ENCODE measurements at places on chromosomes 2 and 18.

- DNase-seq: no peak
These were observed 60.6 kb downstream of the INHBB start for GRCh38 chr2:120406566-120406965.

DNA sequence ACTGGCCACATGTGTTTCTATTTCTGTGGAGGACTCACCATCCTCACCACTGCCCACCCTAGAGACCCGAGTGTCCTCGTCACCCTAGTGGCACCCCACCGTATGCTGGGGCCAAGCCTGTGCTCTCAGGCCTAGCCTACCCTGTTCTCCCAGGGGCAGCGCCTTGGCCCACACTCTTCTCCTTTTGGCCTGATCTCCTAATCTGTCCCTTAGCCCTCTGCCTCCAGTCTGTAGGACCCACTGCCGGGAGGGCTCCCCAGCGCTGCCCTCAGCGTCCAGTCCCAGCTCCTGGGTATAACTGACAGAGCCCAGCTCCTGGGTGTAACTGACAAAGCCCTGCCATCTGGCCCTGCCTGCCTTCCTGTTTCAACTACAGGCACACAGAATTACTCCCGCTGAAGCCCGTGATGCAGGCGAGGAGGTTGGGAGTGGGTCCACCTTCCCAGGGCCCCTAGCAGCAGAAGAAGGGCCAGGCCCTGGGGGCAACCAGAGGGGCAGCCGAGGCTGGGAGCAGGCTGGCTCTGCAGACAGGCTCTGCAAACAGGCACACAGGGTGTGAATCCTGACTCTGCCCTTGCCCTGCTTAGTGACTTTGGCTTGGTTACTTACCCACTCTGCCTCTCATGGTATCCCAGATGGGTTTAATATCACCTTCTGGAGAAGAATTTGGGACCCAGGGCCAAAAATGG is 25.6 kb upstream of the PTMA start:
- DNase-seq: no peak

GRCh38 chr18:2547477-2548087 is 23.7 kb downstream of the METTL4 start:
- peak; percentile 13 for DNase-seq

- no peak for DNase-seq
These were observed 325.9 kb downstream of the PAX3 start for GRCh38 chr2:221972813-221973478.

DNA sequence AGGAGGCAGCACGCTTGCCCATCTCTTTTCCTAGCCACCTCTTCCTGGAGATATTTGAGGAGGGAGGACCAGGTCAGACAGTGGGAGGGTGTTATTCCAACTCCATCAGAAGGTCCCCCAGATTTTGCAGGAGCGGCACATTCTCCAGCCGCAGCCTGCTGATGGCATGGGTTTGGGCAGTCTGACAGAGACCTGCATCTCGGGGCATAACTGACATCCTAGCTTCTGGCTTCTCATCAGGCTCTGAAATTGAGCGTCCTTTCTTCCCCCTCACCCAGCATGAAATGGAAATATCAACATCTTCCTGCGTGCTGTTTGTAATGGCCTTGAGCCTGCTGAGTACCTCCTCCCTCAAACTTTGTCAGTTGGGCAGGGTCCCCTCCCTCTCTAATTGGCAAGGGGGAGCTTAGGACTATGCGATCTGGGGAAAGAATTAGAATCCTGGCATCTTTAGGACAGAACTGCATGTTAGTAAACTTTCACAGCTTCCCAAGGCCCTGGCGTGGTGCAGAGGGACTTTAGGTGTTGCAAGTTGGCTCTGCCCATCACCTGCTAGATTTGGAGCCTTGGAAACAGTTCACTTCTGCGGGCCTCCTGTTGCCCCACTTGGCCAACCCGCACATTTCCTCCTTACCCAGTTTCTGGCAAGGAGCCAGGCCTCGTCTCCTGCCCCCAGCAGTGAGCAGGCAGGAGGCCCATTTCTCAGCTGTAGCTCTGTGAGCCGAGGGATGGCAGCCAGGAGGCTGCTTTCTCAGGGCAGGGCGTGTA is 2.2 kb downstream of the ITM2C start:
- peak; percentile 54 for DNase-seq

GRCh38 chr18:63378919-63379638 is 12.1 kb upstream of the KDSR start:
- DNase-seq: no peak

DNA sequence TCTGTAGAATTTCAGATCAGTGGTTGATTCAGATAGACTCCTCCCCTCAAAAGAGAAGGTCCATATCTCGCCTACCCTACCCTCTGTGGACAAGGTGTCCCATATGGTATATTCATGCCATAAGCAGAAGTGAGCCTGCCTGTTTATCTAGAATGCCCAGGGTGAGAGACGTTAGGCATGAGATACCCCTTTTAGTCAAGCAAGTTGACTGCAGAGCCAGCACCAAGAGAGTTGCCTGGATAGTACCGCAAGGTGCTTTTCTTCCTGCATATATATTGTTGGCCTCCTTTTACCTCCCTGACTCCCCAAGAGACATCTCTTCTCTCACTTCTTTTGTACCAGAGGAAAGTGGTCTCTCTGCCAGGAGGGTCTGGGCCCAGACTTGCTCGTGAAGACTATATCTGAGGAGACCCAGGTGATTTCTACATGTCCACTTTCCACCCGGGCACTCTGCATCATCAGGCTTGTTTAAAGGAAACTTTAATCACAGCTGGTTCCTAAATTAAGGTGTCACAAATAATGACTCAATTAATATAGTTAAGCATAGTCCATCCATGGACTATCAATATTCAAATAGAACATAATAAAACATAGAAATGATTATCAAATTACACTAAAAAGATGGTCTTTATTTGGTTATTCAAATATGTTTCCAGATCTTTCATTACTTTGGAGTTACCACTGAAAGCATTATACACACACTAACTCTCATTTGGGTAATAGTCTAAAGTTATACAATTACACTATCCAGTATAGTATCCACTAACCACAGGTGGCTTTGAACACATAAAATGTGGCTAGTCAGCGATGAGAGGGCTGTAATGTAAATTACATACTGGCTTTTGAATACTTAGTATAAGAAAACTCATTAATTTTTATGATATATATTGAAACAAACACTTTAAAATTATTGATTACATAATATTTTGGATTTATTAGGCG is 4.1 kb downstream of the ITGA4 start:
- peak; percentile 26 for DNase-seq

GRCh38 chr2:131039908-131040660 is 53.2 kb downstream of the FAM168B start:
- peak; percentile 43 for DNase-seq

DNA sequence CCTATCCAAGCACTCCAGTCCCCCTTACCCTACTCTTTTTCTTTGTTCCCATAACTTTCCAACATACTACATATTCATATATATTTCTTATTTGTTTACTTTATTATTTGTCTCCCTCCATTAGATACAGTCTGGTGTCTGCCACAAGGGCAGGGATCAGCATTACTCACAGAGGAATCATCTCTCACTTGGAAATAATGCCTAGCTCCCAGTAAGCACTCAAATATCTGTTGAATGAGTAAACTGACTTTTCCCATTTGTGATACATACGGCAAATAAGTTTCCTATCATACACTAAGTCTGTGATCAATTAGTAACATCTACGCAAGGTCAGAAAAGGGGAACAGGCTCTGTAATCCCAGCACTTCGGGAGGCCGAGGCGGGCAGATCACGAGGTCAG is 18.7 kb downstream of the C1D start:
- DNase-seq: no peak

DNA sequence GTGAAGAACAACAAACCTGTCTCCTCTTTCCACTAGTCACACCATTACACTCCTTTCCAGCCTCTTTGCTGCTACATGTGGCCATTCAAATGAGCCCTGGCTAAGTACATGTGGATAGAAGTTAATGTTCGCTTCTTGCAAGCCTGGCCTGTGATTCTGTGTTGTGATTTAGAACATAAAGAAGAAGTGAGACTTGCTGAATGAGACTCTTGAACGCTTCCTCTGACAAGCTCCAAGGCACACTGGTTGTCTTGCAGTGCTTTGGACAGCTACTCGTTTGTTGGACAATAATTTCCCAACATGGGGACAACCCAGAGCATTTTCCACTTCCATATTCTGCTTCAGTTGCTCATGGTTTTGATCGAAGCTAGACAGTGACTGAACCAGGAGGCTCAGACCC is 57.3 kb downstream of the CCDC74A start:
- DNase-seq: no peak

DNA sequence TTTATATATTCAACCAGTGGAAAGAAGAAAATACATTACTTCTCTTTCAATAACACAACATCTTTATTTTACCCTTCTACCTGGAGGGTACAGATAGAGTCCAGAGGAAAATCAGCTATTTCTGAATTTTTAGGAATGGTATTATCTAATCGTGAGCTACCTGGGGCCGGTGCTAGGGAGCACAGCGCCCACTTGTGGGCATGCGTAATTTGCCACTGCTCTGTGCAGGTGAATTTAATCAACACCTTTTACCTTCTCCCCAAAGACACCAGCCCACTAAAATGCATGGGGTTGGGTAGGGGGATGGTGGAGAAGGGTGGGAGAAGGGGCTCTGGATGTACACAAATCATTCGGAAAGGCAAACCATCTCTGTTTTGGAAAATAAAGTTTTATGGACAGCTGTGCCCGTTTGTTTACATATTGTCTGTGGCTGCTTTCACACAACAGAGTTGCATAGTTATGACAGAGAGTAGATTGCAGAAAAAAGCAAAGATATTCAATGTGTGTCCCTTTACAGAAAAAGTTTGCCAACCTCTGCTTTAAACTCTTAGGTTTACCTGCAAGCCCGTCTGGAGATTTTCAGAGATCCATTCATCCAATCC is 51.5 kb upstream of the DCC start:
- no peak for DNase-seq

DNA sequence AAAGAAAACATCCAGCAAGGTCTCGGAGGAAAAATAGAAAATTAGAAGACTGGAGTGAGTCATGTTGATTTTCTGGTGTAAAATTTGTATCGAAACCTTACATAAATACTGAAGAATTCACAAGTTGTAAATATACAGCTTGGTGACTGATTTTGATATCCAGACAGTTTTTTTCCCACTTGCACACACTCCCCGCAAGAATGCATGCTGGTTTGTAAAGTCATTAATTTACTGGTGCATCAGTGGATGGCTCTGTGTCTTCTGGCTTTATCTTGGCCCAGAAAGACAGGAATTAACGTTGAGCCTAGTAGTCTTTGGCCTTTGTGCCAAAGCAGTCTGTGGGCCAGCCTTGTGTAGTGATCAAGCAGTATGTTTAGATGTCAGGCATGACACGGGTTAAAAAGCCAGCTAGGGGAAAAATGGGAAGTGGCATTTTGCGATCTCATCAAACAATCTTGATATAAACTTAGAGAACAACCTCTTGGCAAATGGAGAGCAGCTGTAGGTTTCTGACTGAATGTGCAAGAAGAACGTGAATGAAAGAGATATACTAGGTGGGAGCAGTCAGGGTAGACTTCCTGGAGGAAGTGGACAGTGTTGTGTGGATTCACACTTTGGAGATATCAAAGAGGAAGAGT is 22.7 kb upstream of the CASP8 start:
- no peak for DNase-seq

DNA sequence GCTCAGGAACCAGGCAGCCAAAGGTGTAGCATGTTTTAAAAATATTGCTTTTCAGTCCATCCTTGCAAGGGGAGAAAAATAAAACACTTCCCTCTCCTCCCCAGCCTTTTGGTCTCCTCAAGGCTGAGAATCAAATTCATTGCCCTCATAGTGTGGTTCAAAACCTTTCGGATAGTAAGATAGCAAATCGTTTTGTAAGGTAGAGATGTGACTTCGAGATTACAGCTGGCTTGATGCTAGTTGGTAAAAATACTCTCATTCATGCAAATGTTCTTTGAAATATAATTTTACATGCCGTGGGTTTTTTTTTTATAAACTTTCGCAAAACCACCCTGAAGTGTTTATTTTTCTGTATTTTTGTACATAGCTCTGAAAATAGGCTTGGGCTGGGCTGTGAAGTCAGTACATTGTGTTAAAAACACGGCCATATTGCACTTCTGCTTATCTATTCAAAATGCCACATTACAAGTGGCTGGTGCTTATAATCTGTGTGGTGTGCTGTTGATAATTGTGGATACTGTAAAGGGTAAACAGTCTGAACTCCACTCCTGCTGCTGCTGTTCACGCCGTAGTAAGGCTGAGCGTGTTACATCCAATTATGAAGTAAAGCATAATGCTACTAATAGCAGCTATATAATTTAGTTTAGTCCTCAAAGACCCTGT is 172.0 kb upstream of the SIX3 start:
- no peak for DNase-seq

DNA sequence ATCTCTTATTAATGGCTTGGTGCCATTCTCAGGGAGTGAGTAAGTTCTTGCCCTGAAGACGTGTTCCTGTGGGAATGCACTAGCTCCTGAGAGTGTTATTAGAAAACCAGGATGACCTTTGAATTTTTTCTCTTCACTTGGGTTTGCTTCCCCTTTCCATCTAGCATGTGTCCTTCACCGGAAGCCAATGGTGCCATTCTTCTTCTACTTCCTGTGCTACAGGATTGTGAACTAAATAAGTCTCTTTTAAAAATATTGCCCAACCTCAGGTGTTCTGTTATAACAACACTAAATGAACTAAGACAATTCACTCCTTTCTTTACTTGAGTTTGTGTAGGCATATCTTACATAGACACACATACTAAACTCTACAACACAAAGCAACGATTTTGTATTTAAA is 447.0 kb downstream of the SOX11 start:
- DNase-seq: no peak

DNA sequence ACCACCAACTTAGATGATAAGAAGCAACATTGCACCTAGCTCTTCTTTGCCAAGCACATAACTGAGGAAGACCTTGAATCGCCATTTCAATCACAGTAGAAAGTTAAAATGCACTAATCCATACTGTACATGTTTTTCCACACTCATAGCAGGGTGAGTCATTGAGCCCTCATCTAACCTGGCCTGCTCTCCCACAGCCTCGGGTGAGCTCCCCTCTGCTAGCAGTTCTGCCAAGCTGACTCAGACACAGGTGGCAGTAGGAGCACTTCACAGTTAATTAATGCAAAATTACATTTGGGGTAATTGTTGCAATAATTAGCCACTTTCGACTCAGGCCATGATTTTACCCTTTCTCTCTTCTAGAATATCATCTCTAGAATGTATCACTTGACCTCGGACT is 1632.8 kb upstream of the CELF4 start:
- DNase-seq: no peak

DNA sequence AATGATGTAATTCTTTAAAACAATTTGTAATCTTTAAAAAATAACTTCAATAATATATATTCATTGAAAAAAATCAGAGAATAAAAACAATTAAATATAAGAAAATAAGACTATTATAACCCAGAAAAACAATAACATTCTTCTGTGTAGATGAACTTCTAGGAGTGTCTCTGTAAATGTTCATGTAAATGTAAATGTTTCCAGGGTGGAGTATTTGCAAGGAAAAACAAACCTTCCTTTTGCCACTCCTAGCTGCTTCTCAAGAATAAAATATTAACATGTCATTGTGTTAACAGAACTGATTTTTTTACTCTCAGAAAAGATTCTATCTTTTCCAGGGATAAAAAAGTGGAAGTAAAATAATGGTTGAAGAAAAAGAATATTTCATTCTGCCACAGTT is 431.9 kb downstream of the PLCL1 start:
- DNase-seq: no peak

All from activated CD4-positive, alpha-beta T cell treated with anti-CD3 and anti-CD28 coated beads, Interleukin-2, amount 10 ng/mL, durations not matched to agents 7 days and 5 days (primary cell).